ENCODE measurements at places on chromosomes 11 and 22.

- no peak for DNase-seq
Measured at GRCh38 chr11:11538277-11538960, 83.4 kb downstream of the GALNT18 start.

GRCh38 chr11:75311858-75312288 is 39.6 kb downstream of the ARRB1 start:
- peak; percentile 86 for DNase-seq

DNA sequence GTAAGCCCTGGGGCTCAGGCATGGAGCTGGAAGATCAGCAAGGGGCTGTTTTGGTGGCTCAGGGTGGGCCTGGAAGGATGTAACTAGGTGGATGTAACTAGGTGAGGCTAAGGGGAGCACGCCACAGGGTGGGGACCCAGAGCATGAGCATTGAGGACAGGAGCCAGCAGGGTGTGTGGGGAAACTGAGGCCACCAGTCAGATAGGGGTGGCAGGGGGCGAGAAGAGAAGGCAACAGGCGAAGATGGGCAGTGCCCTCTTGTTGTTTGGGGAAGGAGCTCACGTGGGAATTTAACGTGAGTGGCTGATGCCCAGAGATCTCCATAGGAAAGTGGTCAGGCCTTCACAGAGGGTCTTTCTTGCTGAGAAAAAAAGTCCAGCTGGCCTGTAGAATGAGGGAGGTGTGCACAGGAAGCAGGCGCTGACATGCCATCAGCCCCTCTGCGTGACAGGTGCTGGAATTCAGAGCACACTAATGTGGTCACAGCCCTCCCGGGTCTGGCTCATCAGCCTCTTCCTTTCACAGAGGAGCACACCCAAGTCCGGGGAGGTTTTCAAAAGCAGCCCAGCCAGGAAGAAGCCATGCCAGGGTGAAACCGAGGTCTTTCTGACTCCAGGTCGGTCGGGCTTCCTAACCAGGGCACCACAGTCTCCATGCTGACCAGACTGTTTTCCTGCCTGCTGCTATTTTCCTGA is 54.6 kb upstream of the PAX6 start:
- DNase-seq = no peak

DNA sequence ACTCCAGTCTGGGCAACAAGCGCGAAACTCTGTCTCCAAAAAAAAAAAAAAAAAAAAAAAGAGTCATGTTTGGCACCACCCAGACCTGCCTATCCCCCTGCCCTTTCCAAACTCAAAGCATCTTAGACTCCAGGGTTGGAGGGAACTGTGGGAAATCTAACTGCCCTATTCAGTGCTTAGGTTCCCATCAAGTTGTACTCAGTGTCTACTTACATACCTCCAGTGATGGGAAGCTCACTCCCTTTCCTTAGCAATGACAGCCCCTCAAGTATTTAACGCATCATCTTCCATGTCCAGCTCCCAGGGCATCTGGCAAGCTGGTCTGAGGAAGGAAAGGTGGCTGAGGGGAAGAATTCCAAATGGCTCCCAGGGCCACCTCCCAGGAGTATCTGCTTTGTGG is 3.0 kb downstream of the ACTN3 start:
- no peak for DNase-seq

- DNase-seq = no peak
Measured at GRCh38 chr22:43974028-43974545, 18.8 kb downstream of the SAMM50 start.

DNA sequence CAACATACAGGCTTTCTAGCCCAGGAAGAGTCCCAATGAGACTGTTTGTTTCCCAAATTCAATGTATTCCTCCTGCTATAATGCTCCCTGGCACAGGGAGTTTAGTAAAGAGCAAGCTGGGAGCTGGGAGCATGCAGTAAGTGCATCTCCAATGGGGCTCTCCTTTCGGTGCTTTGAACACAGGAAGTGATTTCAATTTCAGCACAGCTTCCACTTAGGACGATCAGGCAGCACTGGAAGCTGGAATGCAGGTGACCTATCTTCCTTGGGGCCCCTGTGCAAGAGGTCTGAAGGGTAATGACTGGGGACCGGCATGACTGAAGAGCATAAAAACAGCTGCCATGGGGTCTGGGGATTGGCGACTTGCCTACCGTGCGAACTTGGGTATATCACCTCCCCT is 76.0 kb downstream of the LARGE1 start:
- DNase-seq = no peak
